ENCODE measurements at places on chromosomes 12 and 14.

DNA sequence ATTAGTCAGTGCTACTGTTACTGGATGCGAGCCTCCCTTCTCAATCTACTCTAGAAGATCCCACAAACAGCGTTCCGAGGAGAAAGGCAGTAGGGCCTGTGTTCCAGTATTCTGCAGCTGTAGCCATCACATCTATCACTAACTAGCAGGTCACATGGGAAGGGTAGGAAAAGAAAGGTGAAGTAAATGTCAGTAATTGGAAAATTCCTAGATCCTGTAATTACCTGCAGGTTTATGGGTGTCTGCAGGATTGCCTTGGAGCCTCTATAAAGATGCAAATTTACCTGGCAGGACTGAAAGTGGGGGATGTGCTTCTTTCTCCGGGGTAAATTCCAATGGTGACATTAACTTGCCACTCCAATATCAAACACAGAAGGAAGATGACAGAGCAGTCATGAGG, 77.8 kb downstream of the FERMT2 start:
- DNase-seq: no peak

- no peak for DNase-seq
Observed at GRCh38 chr12:49963976-49964815, 2.5 kb downstream of the AQP5 start.

DNA sequence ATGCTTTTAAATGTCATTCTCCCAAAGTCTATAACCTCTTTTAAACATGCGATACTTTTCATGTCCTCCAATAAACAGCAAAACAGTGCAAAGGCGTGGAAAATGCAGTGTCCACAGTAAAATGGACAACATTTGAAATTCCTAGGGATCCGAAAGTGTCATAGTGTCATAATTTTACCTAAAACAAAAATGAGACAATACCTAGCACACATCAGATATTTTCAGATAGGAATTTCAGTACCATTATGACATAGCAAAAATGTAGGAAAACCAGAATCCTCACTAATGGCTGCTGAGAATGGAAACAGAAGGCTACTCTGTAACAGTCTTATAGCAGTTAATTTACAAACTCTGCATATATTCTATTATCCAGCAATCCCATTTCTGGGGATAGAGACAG, 33.1 kb downstream of the KCNH5 start:
- no peak for DNase-seq

GRCh38 chr12:132327336-132328171, 1.8 kb downstream of the GALNT9 start:
- DNase-seq: peak; percentile 82

DNA sequence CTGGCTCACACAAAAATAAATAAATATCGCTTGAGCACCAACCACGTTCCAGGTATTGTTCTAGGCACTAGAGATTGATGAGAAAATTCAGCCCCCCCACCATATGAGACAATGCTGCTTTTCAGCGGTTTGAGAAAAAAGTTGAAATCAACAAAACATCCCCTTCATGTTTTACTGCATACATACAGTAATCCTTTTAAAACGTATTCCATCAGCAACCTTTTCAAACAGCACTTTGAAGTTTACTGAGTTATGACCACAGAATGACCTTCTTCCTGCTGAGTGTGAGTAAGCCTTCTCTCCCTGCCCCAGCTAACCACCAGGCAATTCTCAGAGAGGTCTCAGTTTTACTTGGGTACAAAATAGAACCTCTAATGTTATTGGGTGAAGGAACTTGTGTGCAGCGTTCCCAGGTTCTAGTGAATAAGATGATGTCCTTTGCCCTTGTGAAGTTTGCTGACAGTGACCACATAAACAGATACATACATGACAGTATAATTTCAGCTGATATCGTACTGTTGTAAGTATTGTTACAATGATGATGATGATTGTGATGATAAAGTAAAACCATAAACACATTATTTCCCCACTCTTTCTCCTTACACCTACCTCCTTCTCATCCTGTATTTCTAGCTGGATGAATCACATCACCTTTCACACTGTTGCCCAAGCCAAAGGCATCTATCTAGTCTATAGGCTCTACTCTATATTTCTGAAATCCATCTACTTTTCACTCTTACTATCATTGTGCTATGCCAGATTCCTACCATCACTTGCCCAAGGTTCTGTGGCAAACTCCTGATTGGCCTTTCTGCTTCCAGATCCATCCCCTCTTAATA, 124.4 kb upstream of the KRR1 start:
- peak; percentile 85 for DNase-seq

- peak; percentile 61 for DNase-seq
Observed at GRCh38 chr12:40054555-40055227, 51.2 kb downstream of the SLC2A13 start.

DNA sequence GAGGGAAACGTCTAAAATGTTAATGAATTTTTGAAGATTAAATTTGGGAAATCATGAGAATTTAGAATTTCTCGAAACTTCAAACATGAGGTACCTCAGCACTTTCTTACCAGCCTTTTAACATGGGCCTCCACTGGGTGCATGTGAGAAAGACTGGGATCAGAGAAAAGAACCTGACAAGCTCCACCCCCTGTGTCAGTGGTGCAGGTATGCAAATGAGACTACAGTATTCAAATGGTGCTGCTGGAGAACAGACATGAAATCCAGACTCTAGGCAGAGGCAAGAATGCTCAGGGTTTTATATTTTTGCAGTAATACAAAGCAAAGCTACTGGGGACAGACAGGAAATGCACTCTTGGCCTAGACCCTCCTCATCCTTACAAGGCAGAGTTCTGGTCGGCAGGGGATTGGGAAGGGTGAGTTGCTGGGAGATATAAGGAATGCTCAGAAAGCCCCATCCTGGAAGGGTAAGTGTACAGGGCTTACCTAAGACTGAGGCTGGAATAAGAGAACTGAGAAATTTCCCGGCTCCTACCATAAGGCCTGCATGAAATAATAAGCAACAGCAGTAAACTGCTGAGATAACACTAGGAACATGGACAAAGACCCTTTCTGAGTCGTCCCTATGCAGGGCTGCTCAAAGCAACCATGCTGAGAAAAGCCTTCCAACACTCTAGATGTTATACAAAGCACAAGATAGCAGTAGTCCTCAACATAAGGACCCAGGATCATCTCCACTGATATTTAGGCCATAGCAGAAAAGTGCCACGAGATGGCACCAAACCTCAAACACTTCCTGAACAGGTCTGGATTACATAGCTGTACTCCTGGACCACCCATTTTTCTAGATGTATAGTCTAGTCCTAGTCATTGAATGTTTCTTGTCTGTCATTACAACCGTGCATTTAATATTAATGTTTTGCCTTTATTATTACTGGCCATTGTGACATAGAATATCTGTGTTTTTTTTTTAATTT, 260.8 kb downstream of the RASSF9 start:
- peak; percentile 81 for DNase-seq

- no peak for DNase-seq
Observed at GRCh38 chr12:79870916-79871315, 64.0 kb downstream of the PPP1R12A start.
